ENCODE measurements at places on chromosomes 2 and 18.

DNA sequence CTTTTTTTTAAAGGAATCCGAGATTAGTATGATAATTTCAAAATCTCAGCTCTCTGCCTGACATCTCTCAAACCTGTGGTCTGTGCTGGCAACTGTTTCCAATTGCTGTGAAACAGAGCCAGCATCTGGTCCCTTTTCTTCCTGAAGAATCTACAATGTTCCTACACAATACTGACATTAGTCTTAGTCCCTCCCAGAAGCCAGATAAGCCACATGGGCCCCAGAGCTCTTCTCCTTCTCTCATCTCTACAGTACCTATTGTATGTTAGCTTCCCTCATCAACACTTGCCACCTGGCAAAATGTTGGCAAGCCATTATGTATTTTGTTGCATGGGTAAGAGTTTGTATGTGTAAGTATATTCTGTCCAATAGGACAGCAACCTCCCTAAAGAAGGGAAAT lies 62.9 kb upstream of the CDKL4 start:
- H3K27ac ChIP-seq, result no peak overlapping the region
- H3K4me1 ChIP-seq, result no peaks in the 10 kb centered on the region
- H3K36me3 ChIP-seq, result peaks cover 5% of the 10 kb centered on the region
- DNase-seq, result no peak

DNA sequence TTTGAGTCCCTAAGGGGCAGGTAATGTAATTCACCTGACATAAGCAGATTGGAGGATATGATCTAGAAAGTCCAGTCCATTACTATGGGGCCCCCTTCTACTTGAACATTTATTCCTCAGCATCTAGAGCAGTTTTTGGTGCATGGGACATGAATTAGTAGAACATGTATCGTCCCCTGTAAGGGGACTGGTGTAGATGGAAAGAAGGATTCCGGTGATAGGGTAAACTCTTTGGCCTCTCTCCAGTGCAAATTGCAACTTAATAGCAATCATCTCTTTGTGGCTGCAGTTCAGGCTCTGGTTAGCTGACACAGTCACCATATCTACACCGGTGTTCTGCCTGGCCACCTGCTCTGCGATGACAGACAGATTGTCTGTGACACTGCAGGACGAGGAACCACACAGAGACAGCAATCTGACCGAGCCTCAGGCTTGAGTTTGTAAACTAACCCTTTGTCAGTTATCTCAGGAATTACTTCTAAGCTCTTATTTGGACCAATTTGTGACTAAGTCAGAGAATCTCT lies 6.4 kb upstream of the SLC8A1 start:
- H3K4me3 ChIP-seq, result no peak overlapping the region
- H3K27me3 ChIP-seq, result no peaks in the 10 kb centered on the region
- DNase-seq, result no peak
- no peaks in the 10 kb centered on the region for H3K36me3 ChIP-seq
- no peaks in the 10 kb centered on the region for H3K4me1 ChIP-seq

DNA sequence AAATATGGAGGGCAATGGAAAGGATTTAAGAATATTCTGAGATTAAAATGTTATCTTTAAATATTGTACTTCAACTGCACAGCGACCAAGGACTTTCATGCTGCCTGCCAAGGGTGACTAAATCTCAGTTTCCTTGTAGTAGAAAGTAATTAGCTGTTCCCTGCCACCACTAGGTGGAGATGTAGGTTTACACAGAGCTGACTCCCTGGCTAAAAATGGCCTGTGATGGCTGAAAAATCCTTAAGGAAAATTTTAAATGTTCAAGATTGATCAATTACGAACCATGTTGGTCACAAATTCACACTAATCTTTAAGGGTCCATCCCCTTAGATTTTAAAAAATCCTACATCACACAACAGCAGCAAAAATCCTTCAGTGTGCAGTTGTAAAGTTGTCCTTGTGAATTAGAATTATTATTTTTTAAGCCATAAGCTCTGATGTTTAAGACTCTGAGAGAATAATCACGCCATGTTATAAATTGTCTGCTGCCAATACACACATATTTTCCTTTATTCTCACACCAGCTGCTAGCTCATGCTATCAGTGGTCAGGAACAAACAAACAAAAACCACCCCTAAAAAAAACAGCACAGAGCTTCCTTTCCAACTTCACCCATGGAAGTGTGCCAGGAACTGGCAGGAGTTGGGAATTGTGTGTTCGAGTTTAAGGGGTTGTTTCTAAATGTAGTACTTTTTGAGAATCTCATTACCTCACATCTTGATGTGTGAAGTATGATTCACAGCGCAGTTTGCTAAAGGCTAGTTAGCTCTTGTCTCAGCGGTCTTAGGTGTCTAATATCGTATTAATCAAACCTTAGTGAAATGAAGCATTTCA lies 399.8 kb downstream of the TMEM182 start:
- H3K4me1 ChIP-seq, result no peaks in the 10 kb centered on the region
- no peaks in the 10 kb centered on the region for H3K36me3 ChIP-seq

GRCh38 chr2:105261061-105261460 lies 19.5 kb downstream of the GPR45 start:
- no peak overlapping the region for H3K27ac ChIP-seq
- H3K36me3 ChIP-seq, result peaks cover 21% of the 10 kb centered on the region
- H3K4me1 ChIP-seq, result no peaks in the 10 kb centered on the region
- DNase-seq, result no peak
- no peak overlapping the region for H3K4me3 ChIP-seq
- no peaks in the 10 kb centered on the region for H3K27me3 ChIP-seq

DNA sequence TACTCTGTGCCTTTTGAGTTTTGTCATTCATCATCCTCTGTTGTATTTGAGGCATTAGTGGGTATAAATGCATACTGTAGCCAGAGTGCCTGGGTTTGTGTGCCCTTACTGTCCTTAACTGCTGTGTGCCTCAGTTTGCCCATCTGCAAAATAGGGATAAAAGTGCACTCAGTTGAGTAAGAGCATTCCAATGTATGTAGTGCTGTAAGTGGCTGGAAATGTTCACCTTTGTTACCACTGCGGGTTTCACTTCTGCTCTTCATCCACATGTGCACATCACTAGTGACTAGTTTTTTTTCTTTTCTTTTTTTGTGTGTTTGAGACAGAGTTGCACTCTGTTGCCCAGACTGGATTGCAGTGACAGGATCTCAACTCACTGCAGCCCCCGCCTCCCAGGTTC lies 39.9 kb downstream of the PLEKHB2 start:
- no peak overlapping the region for H3K27ac ChIP-seq
- no peaks in the 10 kb centered on the region for H3K27me3 ChIP-seq
- no peak for DNase-seq
- peaks cover 51% of the 10 kb centered on the region for H3K36me3 ChIP-seq

GRCh38 chr18:62838475-62839098 lies 123.2 kb downstream of the PHLPP1 start:
- no peak overlapping the region for H3K27ac ChIP-seq
- H3K4me3 ChIP-seq, result no peak overlapping the region
- no peaks in the 10 kb centered on the region for H3K27me3 ChIP-seq
- H3K4me1 ChIP-seq, result peaks cover 5% of the 10 kb centered on the region
- DNase-seq, result no peak
